ENCODE measurements at places on chromosomes 7 and 10. TPM values are rescaled to one million over a fixed set of nuclear protein-coding genes. Genes with fewer than 3 reads are reported as not detected.
A peak's percentile ranks its signal among the peaks of the same experiment; 100 is the strongest.

DNA sequence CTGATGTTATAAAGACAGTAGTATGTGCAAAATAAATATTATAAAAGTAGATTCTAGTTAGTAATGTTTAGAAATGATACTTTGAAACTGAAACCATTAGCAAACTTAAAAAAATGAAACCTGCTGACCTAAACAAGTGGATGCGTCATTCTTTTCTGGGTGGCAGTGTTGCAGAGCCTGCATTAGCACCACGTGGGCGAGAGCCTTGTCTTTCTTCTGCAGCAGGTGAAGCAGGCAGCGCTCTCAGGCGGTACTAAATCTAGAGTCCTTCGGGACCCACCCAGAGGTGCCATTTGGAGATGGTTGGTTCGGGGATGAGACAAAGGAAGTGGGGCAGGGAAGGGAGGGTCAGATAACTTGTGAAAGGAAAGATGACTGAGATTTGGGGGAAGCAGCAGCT is 759.1 kb upstream of the IGFBP3 start:
- peak; percentile 66 for DNase-seq

- no peak for DNase-seq
Observed at GRCh38 chr10:60270426-60270825, 119.2 kb downstream of the ANK3 start.

GRCh38 chr10:35726846-35727245 is 84.8 kb upstream of the FZD8 start:
- DNase-seq: no peak

Gene SHH
- 8.7 TPM for total RNA-seq

- DNase-seq: no peak
Observed at GRCh38 chr7:121027761-121028669, 39.5 kb downstream of the CPED1 start.

DNA sequence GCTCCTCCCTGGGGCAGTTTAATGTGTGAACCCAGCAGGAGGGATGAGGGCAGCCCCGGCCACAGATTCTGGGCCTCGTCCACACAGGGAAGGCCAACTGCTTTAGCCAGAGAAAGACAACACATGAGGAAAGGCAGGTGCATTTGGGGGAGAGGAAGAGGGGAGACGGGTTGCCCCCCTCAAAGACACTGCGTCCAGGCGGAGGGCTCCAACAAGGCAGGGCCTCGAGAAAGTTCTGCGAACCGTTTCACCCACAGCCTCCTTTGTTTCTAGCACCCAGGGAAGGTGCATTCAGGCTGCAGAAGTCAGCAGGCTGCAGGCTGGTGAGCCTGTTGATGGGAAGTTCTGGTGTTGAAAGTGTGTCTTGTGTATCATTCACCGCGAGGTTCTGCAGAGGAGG is 10.1 kb downstream of the FOXL3 start:
- no peak for DNase-seq

DNA sequence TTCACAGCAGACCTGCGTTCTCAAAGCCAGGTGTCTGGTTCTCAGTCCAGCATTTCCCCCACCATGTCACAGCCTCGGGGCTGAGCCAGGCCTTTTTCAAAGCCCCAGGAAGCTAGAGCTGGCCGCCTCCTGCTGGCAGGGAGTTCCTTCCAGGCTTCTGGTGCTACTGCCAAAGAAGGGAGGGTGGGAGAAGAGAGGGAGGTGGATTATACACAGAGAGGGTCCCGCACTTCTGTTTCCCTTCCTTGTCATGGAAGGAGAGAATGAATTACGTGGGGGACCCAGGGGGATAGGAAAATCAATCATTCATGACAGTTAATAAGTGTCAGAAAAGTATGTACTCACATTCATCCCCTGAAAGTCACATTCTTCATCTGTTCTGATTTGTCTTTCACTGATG is 600 bp upstream of the LGI1 start:
- no peak for DNase-seq

DNA sequence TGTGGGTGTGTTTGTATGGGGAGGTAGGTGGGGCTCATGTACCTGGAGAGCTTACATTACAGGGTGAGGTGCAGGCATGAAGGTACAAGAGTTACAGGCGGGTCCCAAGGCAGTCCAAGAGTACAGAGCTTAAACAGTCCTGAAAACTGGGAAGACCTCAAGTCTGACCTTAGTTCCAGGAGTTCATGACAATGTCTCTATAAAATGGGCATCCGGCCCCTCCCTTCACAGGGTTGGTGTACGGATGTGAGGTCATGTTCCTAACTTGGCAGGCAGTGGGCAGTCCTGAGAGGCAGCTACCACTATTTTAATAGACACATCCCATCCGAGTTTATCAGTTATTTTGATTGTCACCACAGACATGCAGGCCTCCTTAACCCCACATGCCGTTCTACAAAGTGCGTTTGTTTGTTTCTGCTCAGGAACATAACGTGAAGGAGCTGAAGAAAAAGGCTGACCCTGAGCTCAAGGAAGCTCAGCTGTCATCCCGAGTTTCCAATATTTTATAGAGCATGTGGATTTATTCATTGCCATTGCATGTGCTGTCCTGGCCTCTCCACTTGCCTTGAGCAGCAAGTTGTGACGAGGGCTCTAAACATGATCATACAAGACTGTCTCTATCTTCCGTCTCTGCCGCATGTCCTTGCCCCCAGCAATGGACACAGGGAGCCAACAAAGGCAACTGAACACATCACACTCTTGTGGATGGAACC is 647.5 kb upstream of the IGFBP3 start:
- DNase-seq: peak; percentile 93
